ENCODE measurements at places on chromosomes 3 and 15.

- no peak for DNase-seq
Observed at GRCh38 chr3:48299746-48300712, 33.4 kb downstream of the SPINK8 start.

GRCh38 chr3:191383124-191383523 is 52.8 kb upstream of the UTS2B start:
- DNase-seq = no peak

DNA sequence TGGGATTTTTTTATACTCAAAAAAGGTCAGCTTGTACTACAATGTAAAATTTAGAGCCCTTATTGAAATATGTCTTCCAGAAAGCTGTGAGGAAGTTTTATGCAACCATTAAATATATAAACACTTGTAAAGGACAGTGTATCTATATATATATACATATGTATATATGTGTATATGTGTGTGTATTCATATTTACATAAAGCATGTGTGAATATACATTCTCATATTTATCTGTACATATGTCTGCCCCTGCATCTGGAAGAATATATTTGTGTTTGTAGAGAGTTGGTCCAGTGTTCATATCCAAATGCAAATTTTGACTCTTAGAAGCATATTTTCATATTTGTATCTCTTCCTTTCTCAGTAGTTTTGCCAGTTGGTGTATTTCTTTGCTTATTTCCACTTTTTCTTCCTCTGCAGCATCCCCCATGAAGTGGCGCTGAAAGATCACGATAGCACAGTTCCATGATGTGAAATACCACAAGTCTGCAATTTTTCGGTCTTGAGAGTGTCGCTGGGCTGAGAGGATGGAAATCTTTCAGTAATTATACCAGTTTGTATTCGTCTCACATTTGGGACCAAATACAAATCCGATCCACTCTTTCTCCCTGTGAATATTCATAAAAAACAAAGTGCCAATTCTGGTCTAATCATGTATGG is 311.7 kb upstream of the DPH6 start:
- DNase-seq = no peak

DNA sequence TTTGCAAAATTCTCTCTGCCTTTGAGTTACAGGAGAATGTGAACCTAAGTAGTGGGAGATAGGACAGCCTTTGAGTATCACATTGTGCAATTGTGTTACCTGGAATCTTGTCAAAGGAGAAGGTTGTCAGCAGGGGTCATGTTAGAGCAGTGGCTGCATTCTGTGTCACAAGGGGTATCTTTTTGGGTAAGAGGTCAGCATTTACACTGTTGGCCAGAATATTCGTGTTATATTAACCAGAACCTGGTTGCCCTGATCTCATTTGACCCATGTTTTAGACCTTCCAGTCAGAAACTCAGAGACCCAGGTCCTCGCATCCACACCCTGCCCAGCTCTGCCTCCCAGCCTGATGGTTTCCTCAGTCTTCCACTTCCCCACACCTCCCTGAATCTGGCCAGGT is 27.3 kb downstream of the HDC start:
- DNase-seq = no peak

GRCh38 chr3:31919528-31919927 is 61.5 kb downstream of the OSBPL10 start:
- no peak for DNase-seq

DNA sequence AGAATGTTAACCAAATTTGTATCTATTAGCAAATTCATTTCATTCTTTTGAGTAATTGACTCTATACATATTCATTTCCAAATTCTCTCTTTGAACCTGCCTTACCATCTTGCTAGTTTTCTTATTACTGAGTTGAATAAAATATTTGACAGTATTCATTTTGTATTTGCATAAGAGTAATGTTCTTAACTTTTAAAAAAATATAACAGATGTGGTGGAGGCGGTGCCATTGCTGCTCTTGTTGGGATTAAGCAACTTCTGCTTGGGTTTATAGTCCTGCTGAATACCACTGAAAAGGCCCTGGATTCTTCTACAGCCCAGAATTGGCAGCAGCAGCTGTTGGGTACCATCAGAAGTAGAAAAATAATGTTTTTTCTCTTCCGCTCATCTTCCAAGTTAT is 148.9 kb upstream of the PEX5L start:
- DNase-seq = no peak

GRCh38 chr3:23170291-23170690 is 32.8 kb upstream of the UBE2E2 start:
- no peak for DNase-seq

DNA sequence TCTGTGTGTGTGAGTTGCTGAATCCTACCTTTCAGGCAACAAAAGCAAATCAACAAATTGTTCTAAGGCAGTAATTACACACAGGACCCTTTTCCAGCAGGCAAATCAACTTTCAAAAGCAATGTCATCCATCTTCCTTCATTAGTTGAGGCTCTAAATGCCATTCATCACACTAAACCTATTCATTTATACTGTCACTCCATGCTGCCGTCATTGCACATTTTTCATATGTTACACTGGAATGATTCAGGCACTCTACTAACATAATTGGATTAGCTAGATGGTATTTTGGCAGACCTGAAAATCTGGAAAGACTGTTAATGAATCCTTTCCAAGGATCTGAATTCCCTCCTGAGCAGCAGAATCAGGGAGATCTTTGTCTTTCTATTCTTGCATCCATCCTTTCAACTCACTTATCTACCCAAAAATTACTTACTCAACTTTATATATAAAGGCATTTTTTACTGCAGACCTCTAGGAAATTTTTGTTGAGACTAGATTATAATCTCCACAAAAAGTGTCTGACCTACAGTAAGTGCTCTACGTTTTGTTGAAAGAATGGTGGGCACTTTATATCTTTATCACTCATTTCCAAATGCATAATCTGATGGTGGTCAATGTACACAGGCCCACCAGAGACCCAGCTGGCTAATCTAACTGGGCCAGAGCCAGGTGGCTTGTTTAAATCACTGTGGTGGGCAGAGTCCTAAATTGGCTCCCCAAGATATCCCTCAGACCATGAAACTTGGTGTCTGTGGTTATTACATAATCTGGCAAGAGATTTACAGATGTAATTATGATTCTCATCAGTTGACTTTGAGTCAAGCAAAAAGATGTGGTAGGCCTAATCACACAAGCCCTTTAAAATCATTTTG is 25.0 kb downstream of the MIX23 start:
- no peak for DNase-seq

DNA sequence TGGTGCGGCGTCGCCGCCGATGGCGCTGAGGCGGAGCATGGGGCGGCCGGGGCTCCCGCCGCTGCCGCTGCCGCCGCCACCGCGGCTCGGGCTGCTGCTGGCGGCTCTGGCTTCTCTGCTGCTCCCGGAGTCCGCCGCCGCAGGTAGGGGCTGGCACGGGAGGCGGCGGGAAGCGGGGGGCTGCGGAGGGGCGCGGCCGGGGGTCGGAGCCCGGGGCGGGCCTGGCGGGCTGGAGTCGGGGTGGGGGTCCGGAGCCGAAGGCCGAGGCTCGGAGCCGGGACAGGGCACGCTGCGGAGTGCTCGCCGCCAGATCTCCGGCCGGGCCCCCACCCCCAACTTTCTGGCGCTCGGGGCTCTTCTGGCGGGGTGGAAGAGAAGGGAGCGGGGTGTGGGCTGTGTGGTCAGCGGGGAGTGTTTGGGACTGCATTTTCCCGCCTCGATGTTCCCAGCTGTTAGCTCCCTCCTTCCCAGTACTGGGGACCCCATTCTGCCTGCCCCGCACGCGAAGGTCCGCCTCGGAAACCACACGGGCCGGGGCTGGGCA is 299 bp downstream of the TYRO3 start:
- DNase-seq = no peak

- no peak for DNase-seq
Observed at GRCh38 chr3:128618398-128618726, 32.3 kb downstream of the RPN1 start.

- no peak for DNase-seq
Observed at GRCh38 chr3:138748190-138748589, 86.5 kb downstream of the PIK3CB start.

- DNase-seq = no peak
Observed at GRCh38 chr3:175187586-175187985, 328.5 kb downstream of the NAALADL2 start.

- DNase-seq = no peak
Observed at GRCh38 chr3:194667363-194667762, 4.6 kb downstream of the LSG1 start.

DNA sequence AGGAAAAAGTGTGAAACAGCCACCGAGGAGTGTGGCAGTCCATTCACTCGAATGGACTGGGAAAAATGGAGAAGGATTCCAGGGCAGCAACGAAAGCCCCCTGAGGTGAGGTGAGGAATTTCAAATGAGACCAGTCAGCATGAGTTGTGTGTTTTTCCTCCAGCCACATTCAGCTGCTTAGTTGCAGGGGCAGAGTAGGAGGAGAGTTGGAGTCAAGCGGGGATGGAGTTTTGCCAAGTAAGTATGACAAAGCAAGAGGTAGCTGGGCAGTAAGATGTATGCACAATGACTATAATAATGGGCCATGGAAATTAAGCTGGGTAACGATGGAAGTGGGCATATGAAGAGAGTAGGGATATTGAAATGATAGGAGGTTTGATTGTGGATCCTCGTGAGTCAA is 64.4 kb downstream of the CCDC54 start:
- DNase-seq = no peak

DNA sequence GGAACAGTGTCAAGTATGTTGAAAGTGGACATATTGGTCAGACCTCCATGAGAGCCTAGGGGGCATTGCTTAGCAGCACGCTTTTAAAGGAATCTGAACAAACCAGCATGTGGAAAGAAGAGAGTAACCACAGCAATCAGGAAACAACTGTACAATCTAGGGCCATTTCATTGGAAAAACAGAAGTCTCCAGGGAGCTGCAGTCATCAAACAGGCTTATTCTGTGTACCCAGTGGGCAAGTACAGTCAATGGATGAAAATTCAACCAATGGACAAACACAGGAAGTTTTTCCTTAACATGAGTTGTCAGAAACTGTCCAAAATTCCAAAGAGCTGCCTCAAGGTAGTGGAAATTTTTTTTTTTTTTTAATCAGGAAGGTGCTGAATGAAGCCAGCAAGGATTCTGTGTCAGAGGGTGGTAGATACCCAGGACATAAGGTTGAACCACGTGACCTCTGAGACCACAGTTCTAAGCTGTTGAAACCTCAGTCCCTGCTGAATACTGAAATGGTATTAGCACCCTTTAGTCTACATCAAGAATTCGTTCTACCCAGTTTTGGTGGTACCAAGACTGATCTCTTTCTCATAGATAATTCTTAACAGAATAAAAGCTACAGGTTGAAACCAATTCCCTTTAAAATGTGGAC is 4.4 kb upstream of the DLG1 start:
- DNase-seq = no peak
